ENCODE measurements at places on chromosomes 11 and 22.

- no peak for DNase-seq
Observed at GRCh38 chr22:31678748-31679147, 16.7 kb upstream of the PISD start.

DNA sequence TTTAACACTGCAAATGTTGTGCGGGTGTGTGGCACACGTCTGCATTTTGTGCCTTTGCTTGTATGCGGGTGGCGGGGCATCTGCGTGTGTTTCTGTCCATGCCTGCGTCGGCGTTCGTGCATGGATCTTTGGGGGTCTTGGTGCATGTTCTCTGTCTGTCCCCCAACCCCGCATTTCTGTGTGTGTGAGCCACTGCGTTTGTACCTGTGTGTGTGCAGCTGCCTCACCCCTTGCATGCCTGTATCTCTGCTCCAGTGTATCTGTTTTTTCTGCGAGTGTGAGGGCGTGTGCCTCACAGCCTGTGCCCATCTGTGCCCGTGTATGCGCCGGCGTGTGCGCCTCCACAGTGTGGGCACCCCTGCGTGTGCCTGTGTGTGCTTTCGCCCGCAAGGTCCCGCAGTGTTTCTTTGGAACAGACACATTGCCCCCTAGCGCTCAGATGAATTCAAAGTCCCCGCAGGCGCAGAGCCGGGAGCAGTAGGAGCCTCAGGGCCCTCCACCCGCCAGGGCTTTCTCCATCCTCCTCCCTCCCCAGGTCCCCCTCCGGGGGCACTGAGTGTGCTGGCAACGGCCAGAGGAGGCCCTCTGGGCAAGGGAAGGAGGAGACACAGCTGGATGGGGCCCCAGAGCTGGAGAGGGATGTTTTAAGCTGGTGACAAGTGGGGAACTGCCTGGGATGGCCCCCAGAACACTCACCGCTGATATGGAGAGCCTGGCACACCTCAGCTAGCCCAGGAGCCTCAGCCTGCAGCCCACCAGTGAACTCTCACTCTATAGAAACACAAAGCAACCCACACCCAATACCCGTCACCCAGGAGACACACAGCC is 3.1 kb upstream of the MN1 start:
- no peak for DNase-seq

DNA sequence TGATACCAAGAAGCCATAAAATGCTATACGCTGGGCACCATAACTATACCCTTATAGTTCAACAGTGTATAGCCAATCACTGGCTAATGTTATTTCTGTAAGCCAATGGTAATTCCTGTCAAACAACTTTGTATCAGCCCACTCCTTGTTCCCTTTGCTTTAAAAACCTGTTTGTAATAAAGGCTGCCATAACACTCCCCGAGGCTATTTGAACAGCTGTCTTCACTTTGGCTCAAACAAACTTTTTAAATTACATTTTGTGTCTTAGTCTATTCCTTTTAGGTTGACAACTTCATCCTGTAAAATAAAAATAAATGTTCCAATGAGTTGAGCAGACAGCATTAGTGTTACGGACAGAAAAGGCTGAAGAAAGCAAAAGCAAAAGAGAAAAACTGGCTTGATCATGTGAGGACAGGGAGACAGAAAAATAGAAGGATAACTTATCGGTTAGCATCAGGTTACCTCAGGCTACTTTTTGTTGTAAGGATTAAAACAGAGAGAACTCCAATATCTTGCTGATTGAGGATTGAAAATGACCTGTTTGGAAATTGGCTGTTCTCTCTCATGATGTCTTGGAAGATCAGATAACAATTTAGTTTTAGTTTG is 95.0 kb downstream of the AASDHPPT start:
- peak; percentile 49 for DNase-seq

- no peak for DNase-seq
Observed at GRCh38 chr22:45731041-45731797, 59.6 kb downstream of the ATXN10 start.

- DNase-seq: no peak
Observed at GRCh38 chr11:91178366-91178765, 955.5 kb upstream of the CHORDC1 start.

DNA sequence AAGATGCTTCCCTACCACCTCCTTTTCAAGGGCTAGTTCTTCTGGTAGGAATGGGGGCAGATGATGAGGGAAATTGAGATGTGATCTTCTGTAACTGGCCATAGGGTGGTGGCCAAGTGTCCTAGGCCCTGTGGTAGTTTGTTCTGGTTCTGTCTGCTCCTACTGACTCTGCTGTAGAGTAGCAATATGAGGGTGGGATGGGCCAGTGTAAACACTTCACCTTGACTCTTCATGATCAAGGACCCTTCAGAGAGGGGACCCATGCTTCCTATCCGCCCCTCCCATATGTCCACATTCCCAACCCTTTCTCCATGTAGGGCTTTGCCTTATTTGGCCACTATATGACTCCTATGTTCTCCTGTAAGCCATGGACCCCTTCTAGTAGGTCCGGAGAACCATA is 230.3 kb upstream of the SESN3 start:
- no peak for DNase-seq

DNA sequence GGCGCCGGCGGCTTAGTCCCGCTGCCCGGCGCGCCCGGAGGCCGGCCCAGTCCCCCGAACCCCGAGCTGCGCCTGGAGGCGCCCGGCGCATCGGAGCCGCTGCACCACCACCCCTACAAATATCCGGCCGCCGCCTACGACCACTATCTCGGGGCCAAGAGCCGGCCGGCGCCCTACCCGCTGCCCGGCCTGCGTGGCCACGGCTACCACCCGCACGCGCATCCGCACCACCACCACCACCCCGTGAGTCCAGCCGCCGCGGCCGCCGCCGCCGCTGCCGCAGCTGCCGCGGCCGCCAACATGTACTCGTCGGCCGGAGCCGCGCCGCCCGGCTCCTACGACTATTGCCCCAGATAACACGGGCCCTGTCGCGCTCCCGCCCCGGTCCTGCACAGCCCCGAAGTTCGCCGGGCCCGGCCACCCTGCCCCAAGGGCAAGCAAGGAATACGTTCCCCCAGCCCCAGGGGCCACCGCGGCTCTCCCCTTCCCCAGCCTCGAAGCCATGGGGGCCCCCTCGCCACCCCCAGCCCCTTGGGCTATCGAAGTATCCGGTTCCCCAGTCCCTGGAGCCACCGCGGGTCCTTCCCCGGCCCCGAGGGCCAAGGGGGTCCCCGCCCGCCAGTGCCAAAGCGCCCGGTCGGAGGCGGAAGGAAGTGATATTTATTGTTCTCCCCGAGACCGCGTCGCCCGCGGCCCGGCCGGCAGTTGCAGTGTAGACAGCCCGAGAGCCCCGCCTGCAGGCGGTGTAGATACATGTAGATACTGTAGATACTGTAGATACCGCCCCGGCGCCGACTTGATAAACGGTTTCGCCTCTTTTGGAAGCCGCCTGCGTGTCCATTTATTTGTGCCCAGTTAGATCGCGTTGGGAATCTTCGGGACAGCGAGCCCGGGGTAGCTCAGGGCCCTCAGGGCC is 6.2 kb downstream of the TBX1 start:
- no peak for DNase-seq

DNA sequence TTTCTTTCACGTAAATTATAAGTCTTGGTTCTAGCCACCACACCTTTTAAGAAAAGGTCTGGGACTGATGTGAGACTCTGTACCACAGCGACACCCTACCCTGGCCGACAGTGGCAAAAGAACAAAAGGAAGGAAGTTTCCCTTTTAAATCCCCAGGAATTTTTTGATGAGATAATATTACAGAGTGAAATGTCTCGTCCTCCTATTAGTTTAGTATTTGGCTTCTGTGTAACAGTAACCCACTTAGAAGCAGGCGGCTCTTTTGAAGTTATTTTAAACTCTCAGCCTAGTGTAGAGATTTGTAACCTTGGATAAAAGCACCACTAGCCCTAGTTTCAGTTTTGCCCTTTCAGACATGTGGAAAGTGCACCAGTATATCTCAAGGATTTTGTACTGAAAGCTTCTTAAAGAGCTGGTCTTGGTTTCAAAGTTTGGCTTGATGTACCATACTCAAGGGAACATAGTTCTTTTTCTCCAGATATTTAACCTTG is 84.1 kb downstream of the C22orf31 start:
- no peak for DNase-seq

DNA sequence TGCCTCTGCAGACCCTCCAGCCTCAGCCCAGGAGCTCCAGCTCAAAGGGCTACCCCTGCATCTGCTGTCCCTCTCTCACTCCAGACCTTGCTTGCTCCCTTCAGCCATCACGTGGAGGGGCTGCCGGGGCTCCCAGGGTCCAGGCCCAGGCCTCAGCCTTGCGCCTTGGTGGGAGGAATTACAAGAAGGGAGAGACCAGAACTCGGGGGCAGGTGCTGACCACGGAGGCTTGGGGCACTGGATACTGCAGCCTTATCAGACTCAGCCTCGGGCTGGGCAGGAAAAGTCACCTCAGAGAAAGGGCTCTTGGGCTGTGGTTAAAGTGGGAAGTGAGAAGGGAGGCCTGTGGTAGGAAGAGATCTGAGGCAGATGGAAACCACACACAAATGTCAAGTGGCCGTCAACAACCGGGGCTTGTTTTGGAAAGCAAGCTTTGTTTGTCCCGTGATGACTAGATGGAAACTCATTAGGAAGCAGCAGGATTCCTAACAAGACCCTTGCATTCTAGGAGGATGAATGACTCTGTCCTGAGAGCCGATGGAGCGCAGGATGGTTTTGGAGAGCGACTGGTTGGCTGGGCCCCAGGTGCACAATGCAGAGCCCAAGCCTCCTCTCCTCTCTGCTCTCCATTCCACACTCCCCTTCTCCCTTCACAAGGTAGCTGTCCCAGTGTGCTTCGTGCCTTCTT is 1321.7 kb downstream of the TBC1D22A start:
- DNase-seq: no peak

- DNase-seq: peak; percentile 48
Observed at GRCh38 chr22:17501679-17502285, 61.5 kb upstream of the SLC25A18 start.

GRCh38 chr11:9208726-9209501 is 56.2 kb downstream of the DENND5A start:
- no peak for DNase-seq

DNA sequence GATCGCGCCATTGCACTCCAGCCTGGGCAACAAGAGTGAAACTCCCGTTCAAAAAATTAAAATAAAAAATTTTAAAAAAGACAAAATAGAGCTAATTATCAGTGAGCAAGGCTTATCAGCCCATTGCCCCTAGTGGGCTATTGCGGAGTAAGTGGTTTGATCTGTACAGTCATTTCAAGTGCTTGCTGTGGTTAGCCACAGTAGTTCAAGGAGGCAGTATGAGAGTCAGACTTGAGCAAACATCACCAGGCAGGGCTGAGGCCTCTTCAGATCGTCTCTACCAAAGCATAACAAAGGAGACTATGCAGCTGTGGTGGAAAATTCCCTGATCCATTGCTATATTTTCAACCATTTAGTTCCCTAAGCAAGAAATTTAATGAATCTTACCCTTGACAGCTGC is 4.3 kb upstream of the SBF2 start:
- no peak for DNase-seq

DNA sequence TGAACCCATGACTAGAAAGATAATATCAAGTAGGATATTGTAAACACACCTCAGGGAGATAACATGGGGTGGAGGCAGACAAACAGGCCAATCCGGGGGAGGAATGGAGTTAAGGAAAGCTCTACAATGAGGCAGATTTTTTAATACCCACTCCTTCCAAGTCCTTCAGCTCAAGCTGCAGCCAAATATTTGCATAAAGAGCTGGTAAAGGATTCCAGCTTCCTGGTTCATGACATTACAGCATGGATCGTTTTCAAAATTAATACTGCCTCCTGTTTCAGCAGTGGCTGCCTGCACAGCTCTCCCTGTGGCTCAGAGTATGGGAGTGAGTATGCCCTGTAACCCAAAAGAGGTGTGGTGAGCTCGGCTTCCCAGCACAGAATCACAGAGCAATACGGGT is 5.1 kb downstream of the POU2AF3 start:
- peak; percentile 89 for DNase-seq

- no peak for DNase-seq
Observed at GRCh38 chr11:110621826-110622225, 90.4 kb downstream of the ARHGAP20 start.

DNA sequence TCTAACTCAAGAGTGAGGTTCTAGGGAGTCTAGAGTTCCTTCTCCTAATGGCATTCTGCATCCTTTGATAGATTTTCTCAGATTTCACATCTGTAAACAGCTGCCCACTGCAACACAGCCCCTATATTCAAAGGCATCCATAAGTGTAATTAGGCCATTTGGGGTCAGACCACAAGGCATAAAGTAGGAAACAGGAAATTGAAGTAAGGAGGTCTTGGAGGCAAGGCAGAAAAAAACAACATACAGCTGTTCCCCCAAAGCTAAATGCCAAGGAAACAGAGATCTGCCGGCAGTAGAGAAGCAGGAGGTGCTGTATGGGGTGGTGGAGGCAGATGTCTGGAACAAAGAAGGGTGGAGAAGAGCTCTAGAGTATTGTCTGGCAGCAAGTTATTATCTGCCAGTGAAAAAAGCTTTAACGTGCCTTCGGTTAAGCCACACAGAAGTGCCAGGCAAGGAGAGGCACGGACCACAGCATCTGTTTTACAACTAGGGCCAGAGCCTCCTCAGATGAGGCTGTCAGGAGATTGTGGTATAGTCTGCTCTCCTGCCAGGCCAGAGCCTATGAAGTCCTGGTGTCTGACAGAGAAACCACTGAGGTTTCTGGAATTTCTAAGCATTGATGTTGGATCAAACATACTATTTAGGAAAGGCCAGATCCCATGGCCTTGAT is 100.2 kb upstream of the CHRM4 start:
- DNase-seq: no peak

DNA sequence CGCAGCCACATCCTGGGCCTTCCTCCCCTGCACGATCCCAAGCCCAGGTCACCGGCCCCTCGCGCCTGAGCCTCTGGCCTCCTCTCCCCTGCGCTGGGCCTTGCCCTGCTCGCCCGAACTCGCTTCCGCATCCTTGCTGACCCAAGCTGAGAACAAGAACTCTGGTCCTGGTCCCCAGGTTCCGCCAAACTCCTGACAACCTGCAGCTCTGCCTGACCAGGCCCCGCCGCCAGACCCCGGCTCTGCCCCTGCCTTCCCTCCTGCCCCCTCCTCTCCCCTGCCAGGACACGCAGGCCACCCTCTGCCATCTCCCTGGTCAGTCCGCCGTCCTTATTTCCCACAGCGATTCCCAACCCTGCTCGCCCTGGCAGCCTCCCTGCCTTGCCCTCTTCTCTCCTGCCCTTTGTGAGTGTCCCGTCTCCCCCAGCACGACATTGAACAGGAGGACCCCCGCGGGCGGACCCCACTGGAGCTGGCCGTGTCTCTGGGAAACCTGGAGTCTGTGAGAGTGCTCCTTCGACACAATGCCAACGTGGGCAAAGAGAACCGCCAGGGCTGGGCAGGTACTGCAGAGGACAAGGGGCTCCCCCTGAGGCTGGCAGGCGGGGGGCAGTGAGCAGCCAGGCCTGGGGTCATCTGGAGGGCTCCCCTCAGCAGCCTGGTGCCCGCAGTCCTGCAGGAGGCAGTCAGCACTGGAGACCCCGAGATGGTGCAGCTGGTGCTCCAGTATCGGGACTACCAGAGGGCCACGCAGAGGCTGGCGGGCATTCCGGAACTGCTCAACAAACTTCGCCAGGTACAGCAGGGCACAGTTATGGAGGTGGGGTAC is 762 bp downstream of the ANKRD13D start:
- DNase-seq: no peak

- no peak for DNase-seq
Observed at GRCh38 chr11:111426617-111427016, 47.5 kb upstream of the POU2AF1 start.

GRCh38 chr11:37504060-37504611 is 906.1 kb upstream of the RAG2 start:
- DNase-seq: no peak

GRCh38 chr22:42061041-42061440 is 9.6 kb downstream of the NAGA start:
- DNase-seq: no peak

Data from NCI-H1048 (cell line).